ENCODE measurements at places on chromosomes 11 and 22.

- no peak for DNase-seq
These were observed 782 bp downstream of the TMEM109 start for GRCh38 chr11:60914633-60915247.

DNA sequence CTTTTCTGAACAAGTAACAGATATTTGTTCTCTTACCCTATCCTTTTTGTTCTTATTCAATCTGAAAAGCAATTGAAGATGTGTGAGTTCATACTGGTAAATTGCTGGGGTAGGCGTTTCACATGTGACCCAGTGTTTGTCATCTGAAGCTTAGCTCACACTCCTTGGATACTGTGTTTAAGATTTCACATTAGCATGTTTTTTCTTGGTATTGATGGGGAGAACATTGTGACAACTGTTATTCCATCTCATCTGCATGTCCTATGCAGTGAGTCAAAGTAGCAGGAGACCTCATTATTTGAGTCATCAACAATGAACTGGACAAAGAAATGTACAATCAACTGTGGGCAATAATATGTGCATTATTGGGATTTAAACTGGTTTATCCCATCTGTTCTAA, 691.6 kb upstream of the ANO5 start:
- no peak for DNase-seq

DNA sequence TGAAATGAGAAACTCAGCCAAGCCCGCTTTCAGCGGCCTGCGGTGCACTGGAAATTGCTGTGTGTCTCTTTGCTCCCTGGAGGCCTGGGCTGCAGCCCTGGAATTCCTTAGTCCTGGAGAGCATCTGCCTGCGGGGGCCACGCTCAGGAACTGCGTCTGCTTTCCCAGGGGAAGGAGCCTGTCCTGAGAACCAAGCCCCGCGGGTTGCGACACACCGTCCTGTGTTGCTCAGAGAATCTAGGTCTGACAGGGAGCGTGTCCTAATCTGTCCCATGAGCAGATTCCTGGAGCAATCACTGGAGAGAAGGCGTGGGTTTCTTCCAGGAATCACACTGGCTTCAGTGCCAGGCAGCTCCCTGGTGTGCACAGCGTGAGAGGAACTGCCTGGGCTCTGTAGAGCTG, 708.1 kb downstream of the BRD1 start:
- no peak for DNase-seq

DNA sequence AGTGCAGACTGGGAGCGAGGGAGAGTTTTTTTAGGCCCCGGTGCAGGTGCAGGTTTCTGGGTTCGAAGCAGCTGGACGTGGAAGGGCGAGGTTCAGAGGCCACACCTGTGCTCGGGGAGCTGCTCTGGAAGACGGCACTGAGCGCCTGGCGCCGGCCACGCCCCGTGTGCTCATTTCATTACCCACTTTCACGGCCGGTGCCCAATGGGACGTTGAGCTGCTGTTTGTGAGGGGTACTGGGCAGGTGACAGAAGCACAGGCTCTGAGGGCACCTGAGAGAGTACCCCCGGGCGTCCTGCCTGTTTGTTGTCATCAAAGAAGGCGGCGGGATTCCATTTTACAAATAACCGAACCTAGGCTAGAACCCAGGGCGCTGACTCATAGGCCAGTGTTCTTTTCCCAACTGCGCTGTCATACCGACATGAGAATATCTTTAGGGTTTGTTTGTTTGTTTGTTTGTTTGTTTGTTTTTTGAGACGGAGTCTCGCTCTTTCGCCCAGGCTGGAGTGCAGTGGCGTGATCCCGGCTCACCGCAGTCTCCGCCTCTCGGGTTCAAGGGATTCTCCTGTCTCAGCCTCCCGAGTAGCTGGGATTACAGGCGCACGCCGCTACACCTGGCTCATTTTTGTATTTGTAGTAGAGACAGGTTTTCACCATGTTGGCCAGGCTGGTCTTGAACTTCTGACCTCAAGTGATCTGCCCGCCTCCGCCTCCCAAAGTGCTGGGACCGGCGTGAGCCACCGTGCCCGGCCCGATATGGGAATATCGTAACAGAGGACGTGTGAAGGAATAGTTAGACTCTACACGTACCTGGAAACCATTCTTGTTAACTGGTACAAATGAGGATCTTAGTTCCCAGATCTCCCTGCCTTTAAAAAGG, 16.6 kb upstream of the SPTBN2 start:
- DNase-seq: peak; percentile 53

GRCh38 chr11:123408619-123409455, 21.2 kb upstream of the GRAMD1B start:
- no peak for DNase-seq
